ENCODE measurements at places on chromosomes 13 and 19. TPM values are rescaled to one million over a fixed set of nuclear protein-coding genes. Genes with fewer than 3 reads are reported as not detected.

DNA sequence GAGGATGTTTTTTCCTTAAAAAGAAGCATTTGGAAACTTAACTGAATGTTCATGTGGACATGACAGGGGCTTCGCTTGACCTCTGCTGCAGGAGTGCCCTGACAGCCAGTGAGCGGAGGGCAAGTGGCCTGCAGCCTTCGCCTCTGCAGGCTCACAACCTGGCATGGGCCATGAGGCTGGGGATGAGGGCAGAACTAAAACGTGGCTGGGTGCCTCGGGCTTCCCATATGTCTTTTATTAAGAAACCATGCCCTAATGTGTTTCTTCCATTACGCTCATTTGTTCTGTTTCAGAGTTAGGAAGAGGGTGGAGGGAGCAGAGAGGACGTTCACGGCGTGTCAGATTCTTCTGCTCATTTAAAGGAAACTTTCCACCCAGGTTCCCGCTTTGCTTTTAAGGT lies 2.9 kb downstream of the ARHGEF7 start:
- no peak for DNase-seq

DNA sequence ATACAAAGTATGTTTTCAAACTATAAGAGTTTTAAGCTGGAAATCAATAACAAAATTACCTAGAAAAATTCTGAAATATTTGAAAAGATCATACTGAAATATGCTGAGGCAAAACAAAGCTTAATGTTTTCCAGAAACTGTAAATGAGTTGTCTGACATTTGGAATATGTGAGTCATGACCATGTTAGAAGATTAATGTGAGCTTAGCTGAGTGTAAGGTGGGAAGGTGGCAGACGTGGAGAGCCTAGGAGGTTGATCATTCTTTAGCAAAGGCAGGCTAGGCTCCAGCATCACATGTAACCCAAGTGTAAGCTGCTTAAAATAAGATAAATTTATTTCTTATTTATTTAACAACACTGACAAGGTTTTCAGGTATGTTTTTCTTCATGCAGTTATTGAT lies 2086.1 kb upstream of the PCDH20 start:
- no peak for DNase-seq

EPSTI1 gene
- total RNA-seq, result 0.20 TPM

GRCh38 chr19:13989487-13989886 lies 16.6 kb downstream of the RFX1 start:
- no peak for DNase-seq

IZUMO2 gene
- not detected for total RNA-seq

RNF113B gene
- total RNA-seq, result not detected

- peak; percentile 86 for DNase-seq
Measured at GRCh38 chr13:66665991-66666390, 564.1 kb downstream of the PCDH9 start.

DNA sequence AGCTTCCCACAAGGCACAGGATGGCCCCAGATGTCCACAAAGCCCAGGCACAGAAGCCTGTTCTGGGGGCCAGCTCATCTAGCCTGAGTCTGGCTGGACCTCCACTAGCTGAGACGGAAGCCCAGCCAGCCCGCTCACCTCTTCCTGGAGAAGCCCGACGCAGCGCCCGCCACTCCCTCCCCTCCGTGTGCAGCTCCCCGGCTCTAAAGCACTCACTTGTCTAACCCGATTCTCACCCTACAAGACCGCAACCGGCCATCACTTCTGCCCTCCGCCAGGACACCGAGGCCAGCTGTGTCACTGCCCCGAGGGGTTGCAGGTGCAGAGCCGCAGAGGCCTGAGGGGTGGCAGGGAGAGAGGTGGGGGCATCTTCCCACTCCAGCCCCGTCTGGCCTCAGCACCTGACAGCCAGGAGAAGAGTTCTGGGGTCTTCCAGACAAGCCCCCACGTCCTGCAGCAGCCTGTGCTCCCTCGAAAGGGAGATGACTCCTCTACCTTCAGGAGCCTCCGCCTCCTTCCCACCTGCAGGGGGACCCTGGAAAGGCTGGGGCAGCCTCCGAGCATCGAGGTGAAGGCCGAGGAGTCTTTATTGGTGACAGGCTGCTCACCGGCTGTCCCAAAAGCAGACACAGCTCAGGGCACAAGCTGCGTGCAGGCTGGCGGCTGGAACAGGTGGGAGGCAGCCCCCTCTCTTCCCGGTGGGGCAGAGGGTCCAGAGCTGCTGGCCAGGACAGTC lies 5.9 kb upstream of the DIRAS1 start:
- DNase-seq, result no peak

DNA sequence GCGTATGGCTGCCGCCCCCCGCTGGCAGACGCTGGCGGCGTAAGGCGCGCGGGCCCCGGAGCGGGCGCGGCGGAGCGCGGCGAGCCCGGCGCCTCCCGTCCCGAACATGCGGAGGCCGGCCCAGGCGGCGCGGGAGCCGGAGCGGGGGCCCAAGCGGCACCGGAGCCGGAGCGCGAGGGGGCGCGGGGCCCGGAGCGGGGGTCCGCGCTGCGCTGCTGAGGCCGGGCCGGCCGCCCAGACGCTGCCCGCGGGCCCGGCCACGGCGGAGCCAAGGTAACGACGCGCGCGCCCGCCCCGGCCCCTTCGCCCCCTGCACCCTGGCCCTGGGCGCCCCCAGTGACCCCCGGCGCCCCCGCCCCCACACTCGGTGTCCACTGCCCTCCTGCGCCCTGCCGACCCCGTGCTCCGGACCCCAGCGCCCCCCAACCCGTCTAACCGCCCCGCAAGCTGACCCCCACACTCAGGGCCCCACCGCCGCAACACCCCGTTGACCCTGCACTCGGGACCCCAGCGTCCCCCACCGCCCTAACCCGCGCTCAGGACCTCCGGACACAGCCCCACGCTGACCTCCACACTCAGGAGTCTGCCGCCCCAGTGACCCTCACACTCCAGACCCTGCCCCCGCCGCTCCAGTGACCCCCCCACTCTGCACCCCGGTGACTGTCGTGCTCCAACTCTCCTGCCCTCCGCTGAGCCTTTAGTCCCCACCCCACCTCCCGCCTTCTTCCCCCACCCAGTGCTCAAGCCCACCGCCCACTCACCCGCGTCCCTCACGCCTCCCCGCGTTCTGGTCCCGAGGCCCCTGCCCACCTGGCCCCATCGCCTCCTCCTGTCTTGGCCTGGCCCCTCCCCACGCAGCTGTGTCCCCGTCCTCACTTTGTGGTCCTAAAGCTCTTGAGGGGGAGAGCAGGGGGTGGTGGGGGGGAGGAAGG lies at the start of gene CSNK1G2:
Gene CSNK1G2 (plus strand): TSS at position 27 of the 932 bp plus-strand sequence. CDS start 28,601 bp downstream, outside the sequence.
- DNase-seq, result no peak

PRSS57 gene
- not detected for total RNA-seq

DNA sequence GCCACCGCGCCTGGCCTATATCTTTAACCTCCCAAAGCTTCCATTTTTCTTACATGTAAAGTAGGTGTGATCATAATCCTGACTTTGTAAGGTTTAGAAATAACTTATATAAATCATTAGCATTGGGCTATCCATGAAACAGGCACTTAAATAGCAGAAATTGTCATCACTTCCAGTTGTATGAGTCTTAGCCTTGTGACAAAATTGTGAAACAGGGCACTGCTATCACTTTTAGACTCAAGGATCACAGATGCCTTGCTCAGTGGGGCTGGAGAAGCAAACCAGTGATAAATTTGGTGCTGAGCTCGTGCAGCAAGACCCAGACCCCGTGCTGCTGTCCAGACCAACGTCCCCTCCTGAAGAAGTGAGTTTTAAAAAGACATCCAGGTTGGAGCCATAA lies 209.7 kb downstream of the KATNAL1 start:
- DNase-seq, result no peak

- DNase-seq, result peak; percentile 68
Measured at GRCh38 chr19:55301459-55302317, 17.9 kb downstream of the BRSK1 start.

- no peak for DNase-seq
Measured at GRCh38 chr13:20439261-20439660, 86.4 kb downstream of the CRYL1 start.

DNA sequence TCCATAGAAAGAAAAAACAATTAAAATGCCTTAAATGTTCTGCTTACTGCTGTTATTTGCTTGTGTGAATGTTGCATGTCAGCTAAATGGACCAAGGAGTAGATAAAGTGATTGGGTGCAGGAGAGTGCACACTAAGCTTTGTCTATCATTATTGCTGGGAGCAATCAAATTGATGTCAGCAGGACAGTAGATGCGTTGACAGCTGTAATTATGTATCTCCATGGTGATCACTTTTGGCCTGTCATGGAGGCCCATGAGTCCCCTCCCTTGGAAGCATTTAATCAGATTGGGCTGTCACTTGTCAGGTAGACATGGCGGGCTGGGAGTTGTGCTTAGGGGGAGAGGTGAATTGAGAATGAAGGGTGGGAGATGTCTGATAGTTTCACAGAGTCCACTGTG lies 215.3 kb downstream of the PCCA start:
- no peak for DNase-seq

DNA sequence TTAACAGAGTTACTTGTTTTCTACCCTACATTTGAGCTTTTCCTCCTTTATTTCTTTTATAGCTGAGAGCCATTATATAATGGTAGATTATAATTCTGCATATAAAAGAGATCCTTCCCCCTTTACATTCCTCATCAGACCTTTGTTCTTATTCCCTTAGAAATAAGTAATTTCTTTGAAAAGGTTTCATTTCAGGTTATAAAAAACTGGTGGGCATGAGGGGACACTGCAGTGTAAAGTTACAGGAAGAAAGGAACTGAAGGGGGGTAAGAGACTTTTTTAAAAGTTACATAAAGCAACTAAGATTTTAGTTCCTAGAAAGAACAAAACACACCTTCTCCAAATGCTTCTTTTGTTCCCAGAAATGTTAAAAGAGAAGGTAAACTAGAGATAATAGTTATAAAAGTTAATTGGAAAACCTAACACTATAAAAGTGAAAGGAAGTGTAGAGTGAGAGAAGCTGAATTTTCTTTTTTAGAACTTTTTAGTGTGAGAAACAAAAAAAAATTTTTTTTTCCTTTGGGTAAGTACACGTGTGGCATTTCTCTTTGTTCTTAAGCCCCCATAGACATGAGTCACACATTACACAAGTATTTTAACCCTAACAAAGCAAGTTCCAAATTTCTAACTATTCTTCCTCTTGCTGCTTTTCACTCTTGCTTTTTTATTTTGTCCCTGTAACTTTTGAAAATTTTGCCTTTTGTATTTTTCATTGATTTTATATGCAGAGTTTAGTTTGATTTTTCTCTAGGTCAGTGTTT lies 106.4 kb upstream of the MLNR start:
- DNase-seq, result peak; percentile 57

EFNA2 gene
- not detected for total RNA-seq

DNA sequence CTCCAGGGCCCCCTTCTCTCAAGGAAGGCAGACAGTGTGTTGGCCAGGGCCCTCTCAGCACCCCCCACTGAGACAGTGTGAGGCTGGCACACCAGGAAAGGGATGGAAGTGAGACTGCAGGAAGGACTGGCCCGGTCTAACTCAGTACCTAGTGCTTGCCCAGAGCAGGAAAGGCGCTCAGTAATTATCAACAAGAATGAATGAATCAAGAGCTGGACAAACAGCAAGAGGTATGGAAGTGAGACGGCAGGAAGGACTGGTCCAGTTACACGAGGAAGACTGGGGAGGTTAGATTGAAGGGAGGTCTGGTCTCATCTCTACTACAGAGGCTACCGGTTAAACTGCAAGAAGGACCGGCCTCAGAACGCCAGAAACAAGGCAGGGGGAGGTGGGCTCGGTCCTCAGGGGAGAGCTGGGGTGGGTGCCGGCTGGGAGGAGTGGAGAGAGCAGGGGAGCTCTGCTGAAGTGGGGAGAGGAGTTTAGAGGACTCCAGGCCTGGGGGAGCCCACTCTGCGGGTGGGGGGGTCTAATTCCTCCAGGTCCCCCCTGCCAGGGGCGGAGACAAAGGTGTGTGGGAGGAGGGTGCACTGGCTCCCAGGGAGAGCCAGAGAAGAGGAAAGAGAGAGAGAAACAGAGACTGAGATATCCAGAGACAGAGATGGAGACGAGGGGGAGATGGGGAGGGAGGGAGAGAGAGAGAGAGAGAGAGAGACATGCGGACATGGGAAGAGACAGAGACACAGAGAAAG lies 1.1 kb downstream of the SLC8A2 start:
- DNase-seq, result no peak

DNA sequence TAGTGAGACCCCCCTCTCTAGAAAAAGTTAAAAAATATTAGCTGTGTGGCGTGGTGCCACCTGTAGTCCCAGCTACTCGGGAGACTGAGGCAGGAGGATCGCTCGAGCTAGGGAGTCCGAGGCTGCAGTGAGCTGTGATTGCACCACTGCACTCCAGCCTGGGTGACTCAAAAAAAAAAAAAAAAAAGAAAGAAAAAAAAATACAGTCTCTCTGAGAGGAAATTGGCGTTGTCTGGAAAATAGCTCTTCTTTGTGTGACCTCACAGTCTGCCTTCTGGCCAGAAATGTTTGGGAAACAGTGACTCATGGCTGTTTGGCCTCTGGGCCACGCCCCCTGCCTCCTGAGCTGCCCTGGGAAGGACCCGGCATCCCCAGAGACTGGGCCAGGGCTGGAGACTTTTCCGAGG lies 10.7 kb downstream of the MARCHF2 start:
- peak; percentile 96 for DNase-seq

LHB gene
- total RNA-seq, result not detected

LGALS14 gene
- not detected for total RNA-seq

SYT5 gene
- not detected for total RNA-seq

KRI1 gene
- total RNA-seq, result 56.1 TPM

- DNase-seq, result peak; percentile 31
Measured at GRCh38 chr19:40717325-40717879, 490 bp downstream of the ITPKC start.

GRCh38 chr13:111911754-111912452 lies 155.0 kb upstream of the SOX1 start:
- no peak for DNase-seq

- DNase-seq, result no peak
Measured at GRCh38 chr13:39509616-39510315, 93.2 kb downstream of the LHFPL6 start.

- DNase-seq, result no peak
Measured at GRCh38 chr13:40619479-40619814, 47.0 kb downstream of the FOXO1 start.

- no peak for DNase-seq
Measured at GRCh38 chr19:36246006-36246481, 31.1 kb downstream of the ZNF146 start.

GRCh38 chr13:93225610-93226009 lies 997 bp upstream of the GPC6 start:
- no peak for DNase-seq

DNA sequence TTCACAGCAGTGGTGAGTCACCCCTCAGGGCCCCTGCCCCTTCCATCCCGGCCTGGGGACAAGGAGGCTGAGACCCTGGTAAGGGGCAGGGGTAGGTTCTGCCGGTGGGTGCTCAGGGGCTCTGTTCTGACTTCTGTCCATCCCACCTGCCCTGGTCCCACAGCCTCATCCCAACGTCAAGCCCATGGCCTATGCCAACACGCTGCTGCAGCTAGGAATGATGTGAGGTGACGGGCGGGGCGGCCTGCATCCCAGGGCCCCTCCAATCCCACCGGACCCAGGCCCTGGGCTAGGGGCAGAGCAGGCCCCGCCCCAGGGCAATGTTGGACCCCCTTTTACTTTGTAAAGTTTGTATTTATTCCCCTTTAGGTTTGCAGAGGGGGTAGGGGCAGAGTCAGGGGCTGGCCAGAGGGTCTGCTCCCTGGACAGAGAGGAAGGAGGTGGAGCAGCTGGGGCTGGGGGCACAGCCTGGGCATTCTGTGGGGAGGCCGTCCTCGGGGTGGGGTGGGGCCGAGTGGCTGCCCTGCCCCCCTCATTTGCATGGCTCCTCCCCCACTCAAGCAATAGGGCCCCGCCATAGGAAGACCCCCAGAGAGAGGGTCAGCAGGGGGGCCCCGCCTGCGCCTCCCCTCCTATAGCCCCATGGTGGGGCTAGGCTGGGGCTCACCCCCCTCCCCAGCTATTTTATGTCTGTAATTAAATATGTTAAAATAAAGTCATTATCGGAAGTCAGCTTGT lies 23.1 kb downstream of the CCDC8 start:
- DNase-seq, result no peak

All from HT1080 (cell line).